CD4-positive, alpha-beta T cell treated with Interleukin-6 at 100 ng/mL for 8 hours (primary cell): ENCODE measurements at places on chromosomes 12 and 14.

- DNase-seq = no peak
Measured at GRCh38 chr14:24426150-24426911, 3.1 kb downstream of the CBLN3 start.

DNA sequence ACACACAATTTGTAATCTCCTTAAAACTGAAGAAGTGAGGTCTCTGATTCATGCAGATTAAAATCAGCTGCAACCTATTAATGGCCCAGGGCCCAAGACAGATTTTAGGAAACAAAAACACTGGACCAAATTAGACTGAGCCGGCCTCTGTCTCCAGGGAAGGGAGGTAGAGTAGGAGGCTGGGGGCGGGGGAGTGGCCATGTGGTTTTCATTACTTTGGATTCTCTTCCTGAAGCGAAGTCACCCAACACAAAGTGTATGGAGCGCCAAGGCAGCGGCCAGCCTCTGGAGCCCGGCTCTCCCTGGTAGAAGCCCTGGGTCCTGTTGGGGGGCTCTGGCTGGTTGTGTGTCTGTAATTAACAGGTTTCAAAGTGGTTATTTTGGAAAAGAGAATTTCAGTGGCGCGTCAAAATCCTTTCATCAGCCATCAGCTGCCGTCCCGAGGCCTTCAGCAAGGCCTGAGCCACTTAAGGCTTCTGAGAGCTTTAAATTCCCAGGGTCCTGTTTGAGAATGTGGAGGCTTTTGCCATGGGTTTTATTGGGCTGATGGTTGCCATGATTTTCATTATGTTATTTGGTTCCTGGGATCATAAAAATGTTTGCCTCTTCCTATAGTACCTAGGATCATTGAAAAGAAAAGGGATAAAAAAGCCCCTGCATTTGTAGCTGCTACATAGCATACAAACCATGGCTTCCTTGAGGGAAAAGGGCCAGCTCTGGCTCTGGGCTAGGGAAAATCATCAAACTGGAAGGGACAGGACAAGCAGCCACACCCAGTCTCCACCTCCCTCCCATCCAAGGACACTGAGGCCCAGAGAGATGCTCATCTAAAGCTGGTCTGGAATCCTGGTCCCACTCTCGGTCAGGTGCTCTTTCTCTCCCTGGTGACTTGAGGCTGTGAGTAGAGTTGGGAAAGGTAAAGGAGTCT lies 282.4 kb downstream of the ZFP36L1 start:
- no peak for DNase-seq

DNA sequence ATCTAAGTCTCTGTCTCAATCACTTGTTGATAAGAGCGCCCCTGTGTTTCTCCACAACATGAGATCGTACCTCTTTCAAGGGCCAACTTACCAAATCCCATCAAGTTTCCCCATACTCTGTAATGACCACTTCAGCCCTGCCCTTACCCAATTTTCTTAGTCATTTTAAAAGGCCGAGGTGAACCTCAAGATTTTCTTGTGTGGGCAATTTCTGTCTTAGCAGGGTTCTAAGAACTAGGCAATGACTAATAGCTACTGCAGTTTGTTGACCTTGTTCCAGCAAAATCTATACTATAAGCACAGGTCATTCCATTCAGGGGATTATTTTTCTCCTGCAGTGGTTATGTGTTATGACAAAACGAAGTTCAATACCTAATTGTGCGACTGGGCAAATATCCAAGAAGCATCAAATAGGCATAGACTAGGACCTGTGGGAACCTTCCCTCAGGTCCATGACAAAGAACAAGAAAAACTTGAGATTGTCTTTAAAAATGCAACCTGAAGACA lies 359.8 kb downstream of the PCNX1 start:
- no peak for DNase-seq

DNA sequence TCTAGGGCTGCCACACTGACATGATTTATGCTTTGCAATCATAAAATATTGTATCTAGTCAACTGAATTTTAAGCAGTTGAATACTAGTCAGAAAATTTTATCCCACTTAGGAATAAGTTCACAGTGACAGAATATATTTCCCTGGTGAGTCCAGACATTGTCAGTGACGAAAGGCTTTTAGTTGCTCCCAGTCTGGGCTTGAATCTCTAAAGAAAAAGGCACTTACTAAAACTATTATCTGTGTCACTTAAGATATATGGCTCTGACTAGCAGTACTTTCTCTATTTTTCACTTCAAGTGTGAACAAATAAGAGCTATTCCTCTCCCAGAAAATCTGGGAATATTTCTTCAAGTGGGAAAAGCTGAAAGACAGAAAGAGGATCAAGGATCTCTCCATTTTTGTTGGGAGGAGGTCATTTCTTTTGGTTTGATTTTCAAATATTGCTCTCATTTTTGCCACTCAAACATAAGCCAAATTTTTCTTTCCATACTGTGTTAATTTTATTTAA lies 1262.3 kb upstream of the USP15 start:
- DNase-seq = no peak

DNA sequence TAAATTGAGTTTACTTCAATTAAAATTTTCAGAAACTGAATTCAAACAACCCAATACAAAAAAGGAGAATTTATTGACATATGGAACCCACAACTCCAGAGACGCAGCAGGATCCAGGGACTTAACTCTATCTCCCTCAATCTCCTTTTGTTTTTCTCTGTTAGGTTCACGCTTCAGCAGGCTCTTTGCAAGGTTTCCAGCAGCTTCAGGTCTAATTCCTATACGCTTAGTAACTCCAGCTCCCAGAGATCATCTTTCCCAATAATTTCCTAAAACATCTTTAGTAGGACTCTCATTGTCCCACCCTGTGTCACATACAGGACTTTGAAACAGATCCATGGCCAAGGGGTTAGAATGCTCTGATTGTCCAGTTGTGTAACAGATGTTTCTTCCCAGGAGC lies 175.2 kb downstream of the RMST start:
- no peak for DNase-seq

DNA sequence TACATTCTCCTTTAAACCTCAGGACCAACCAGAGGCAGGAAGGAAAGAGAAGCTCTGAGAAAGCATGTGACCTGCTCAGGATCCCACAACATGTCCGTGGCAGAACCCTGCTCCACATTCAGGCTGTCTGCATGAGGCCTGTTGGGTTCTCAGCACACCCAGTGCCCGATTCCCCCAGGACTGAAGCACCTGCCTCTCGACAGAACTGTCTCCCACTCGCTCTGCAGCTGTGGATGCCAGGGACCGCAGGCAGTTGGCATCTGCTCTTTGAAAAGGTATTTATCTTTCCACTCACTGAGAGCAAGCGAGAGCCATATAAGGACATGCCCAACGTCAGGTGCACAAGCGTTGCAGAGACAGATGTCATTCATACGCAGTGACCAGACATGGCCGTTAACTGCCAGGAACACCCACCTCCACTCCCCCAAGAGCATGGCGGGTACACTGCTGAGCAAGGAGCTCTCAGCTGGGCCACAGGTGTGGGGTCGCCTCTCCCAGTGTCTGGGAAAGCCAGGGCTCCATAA lies 18.9 kb downstream of the PITPNM2 start:
- DNase-seq = peak; percentile 49
